ENCODE measurements at places on chromosomes 5 and 9. TPM values are rescaled to one million over a fixed set of nuclear protein-coding genes. Genes with fewer than 3 reads are reported as not detected.

The CRB2 gene
- polyA plus RNA-seq: 0.18 TPM

The CBY3 gene
- polyA plus RNA-seq: 0.22 TPM

The ARSK gene
- polyA plus RNA-seq: 2.6 TPM

The PCDHGB1 gene
- polyA plus RNA-seq: 0.20 TPM

The CDH18 gene
- 0.03 TPM for polyA plus RNA-seq

The DMRT3 gene
- polyA plus RNA-seq: 0.20 TPM

The GPR150 gene
- 0.08 TPM for polyA plus RNA-seq

The EQTN gene
- not detected for polyA plus RNA-seq

The GFRA3 gene
- 0.11 TPM for polyA plus RNA-seq

The BSPRY gene
- 12.7 TPM for polyA plus RNA-seq

The IL31RA gene
- polyA plus RNA-seq: 0.13 TPM

The GRM6 gene
- polyA plus RNA-seq: not detected

The BAAT gene
- 0.26 TPM for polyA plus RNA-seq

The TIGD6 gene
- 3.9 TPM for polyA plus RNA-seq

The TRAF1 gene
- 23.1 TPM for polyA plus RNA-seq

The FBXO10 gene
- 4.0 TPM for polyA plus RNA-seq

The C9orf50 gene
- not detected for polyA plus RNA-seq

The GADD45G gene
- polyA plus RNA-seq: 70.3 TPM

The SMIM23 gene
- not detected for polyA plus RNA-seq

The PDGFRB gene
- polyA plus RNA-seq: 46.5 TPM

The SMARCA2 gene
- 34.6 TPM for polyA plus RNA-seq

The MAT2B gene
- 34.5 TPM for polyA plus RNA-seq

The PTBP3 gene
- polyA plus RNA-seq: 12.4 TPM

The OR13C9 gene
- polyA plus RNA-seq: not detected

The SPINK6 gene
- polyA plus RNA-seq: 0.25 TPM

The RLN1 gene
- polyA plus RNA-seq: 0.11 TPM

The COL15A1 gene
- polyA plus RNA-seq: 2.9 TPM

The ITGA1 gene
- 20.3 TPM for polyA plus RNA-seq

The PCDHA1 gene
- 0.02 TPM for polyA plus RNA-seq
